ENCODE measurements at places on chromosomes 7 and 10. TPM values are rescaled to one million over a fixed set of nuclear protein-coding genes. Genes with fewer than 3 reads are reported as not detected.

GRCh38 chr7:158676171-158676840 lies 28.3 kb downstream of the NCAPG2 start:
- peaks cover 17% of the 10 kb centered on the region for H3K4me1 ChIP-seq
- H3K27me3 ChIP-seq: no peaks in the 10 kb centered on the region
- no peak for DNase-seq
- peaks cover 15% of the 10 kb centered on the region for H3K36me3 ChIP-seq

DNA sequence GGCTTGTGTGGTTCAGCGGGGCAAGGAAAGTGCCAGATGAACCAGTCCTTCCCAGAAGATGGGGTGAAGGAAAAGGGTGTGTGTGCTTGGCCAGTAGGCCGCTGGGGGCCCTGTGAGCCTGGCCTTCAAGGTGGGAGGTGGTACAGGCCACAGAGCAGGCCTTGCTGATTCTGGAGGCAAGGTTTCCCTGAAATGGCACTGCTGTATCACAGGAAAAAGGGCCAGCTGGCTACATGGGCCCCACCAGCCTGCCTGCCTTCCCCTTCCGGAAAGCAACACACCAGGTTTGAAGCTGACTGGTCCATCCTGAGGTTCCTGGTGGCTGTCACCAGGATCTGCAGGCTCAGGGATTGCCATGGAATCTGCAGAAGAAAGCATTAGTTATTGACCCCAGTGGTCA lies 12.5 kb downstream of the MMRN2 start:
- peaks cover 5% of the 10 kb centered on the region for H3K27me3 ChIP-seq
- peaks cover 6% of the 10 kb centered on the region for H3K4me1 ChIP-seq
- H3K4me3 ChIP-seq: no peak overlapping the region
- H3K36me3 ChIP-seq: peaks cover 3% of the 10 kb centered on the region
- DNase-seq: no peak
- H3K27ac ChIP-seq: no peak overlapping the region

DNA sequence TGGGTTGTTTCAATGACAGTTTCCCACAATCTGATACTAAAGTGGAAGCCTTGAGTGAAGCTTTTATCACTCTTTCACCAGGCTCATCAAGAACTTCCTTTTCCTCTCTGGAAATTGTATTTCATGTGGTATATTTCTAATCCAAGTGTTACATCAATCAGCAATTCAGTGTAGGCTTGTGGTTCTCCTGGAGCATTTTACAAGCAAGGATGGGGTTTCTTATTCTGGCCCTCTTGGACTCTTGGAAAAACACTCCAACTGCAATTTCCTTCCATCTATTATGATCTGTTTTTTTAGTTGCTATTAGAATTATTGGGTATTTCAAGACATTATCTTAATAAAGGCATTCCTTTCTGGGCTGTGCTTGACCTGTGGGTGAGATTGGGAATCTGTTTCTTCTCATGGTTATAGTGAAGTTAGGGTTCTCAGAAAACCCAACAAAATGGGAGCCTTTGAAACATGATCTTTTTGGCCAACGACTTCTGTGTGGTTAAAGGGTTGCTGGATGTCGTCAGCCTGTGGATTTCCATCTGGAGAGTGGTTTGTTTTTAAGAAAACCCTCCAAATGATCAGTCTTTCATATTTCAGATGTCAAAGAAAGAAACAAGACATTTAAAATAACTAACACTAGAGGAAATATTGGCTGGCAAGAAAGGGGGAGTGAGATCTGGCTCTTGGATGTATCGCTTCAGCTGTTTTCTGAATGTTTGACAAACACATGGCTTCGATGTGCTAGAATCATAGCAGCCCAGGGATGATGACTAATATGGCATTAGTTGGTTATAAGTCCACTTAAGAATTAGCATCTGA lies 540.2 kb downstream of the LRMDA start:
- H3K4me3 ChIP-seq: no peak overlapping the region
- no peaks in the 10 kb centered on the region for H3K4me1 ChIP-seq
- no peak for DNase-seq

GRCh38 chr10:75650648-75651047 lies 219.2 kb downstream of the LRMDA start:
- H3K36me3 ChIP-seq: no peaks in the 10 kb centered on the region
- DNase-seq: no peak
- no peaks in the 10 kb centered on the region for H3K27me3 ChIP-seq
- H3K27ac ChIP-seq: no peak overlapping the region

DNA sequence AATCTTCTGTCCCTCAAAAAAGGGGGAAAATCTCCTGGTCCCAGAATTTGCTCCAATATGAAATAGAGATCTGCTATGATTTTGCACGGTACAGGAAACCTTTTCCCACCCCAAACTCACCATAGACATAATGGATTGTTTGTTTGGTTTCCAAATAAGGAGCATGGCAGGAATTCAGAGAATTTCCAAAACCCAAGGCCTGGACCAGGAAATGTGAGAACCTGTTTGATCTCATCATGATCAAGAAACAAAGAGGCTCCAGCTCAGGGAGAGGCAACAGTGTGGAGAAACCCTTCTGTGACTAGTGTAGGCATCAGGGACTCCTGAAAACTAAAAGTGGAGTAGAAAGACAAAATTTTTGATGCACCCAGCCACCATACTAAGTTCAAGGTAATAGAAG lies 1548.1 kb upstream of the LRRTM3 start:
- H3K27ac ChIP-seq: no peak overlapping the region
- H3K4me1 ChIP-seq: no peaks in the 10 kb centered on the region
- no peaks in the 10 kb centered on the region for H3K36me3 ChIP-seq
- DNase-seq: no peak
- no peak overlapping the region for H3K4me3 ChIP-seq

DNA sequence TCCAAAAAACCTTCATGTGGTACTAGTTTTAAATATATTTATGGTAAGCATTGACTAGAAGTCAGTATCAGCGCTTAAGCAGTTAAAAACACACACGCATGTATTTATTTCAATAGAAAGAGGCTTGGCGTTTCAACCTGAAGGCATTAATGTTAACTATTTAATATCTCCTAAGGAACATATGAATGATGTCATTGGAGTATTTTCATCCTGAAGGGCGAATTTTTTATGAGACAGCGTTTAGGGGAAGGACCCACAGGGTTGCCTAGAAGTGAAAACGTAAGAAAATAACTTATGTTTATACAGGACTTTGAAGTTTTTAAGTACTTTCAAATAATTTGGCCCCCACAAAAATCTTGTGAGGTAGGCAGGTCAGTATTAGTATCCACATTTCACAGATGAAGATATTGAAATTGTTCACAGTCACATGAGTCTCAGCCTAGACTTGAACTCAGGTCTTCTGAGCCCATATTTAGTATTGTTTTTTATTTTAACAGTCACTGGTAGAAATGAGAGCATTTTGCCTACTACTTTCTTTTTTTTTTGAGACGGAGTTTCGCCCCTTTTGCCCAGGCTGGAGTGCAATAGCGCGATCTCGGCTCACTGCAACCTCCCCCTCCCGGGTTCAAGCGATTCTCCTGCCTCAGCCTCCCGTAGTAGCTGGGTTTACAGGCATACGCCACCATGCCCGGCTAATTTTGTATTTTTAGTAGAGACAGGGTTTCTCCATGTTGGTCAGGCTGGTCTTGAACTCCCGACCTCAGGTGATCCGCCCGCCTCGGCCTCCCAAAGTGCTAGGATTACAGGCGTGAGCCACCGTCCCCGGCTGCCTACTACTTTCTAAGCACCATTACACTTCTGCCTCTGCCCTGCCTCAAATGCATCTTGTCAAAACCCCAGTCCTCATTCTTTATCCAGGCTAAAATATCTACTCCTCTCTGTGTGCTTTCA lies 1.8 kb downstream of the SLK start:
- H3K36me3 ChIP-seq: peaks cover 5% of the 10 kb centered on the region
- DNase-seq: no peak
- peak overlapping the region; percentile 97 for H3K27ac ChIP-seq
- H3K4me3 ChIP-seq: peak overlapping the region; percentile 99

GRCh38 chr7:29924006-29924405 lies 65.6 kb downstream of the SCRN1 start:
- H3K4me3 ChIP-seq: no peak overlapping the region
- no peak for DNase-seq
- peaks cover 2% of the 10 kb centered on the region for H3K4me1 ChIP-seq
- no peak overlapping the region for H3K27ac ChIP-seq

DNA sequence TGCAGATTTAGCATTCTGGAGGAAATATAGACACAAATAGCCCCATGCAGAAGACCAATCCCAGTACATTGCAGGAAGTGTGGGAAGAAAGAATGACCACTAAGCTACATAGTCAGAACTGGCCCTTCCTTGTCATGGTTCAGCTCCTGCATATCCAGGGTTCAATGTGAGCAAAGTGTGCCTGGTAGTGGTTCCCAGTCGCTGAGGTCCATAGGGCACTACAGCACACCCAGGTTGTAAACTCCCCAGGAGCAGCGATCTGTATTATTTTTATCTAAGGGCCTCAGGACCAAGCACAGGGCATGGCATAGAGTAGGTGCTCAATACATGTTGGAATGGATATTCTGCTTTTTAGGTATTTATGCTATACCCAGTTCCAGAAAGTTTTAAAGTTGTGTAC lies 114.4 kb downstream of the RTKN2 start:
- H3K27me3 ChIP-seq: no peaks in the 10 kb centered on the region
- no peak overlapping the region for H3K4me3 ChIP-seq
- peaks cover 2% of the 10 kb centered on the region for H3K36me3 ChIP-seq
- DNase-seq: no peak
- no peak overlapping the region for H3K27ac ChIP-seq
- H3K4me1 ChIP-seq: peaks cover 2% of the 10 kb centered on the region

DNA sequence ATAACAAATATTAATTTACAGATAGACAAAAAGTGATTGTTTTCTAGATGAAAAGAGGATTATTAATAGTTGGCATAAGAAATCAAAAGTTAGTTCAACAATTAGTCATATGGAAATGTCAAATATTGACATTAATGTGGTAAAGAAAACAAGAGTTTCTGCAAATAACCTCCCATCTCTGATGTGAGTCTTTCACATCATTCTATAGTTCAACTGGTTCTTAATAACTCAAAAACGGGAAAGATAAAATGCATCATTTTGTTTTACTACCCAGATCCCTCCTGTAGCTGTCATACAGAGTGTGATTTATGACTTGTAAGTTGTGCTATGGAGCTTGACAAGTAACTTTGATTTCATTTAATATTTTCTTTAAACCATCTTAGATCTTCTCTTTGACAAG lies 594.8 kb downstream of the ZWINT start:
- DNase-seq: no peak
- H3K4me1 ChIP-seq: no peaks in the 10 kb centered on the region
- no peaks in the 10 kb centered on the region for H3K27me3 ChIP-seq
- no peak overlapping the region for H3K4me3 ChIP-seq
- H3K36me3 ChIP-seq: no peaks in the 10 kb centered on the region

DNA sequence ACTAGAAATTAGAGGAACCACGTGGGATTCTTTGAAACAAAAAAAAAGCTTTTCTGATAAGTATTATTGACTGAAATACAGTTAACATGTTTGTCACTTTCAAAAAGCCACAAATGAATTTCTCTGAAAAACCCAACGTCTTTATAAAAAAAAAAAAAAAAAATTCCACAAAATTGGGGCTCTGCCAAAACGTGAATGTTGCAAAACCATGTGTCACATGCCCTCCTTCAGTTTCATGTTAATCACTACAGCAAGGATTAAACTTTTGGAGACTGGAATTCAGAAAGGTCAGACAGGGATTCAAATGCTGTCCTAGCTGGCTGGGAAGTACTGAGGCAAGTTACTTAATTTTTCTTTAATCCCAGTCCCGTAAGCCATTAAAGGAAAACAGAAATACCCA lies 278.0 kb upstream of the KLF14 start:
- peaks cover 2% of the 10 kb centered on the region for H3K36me3 ChIP-seq
- H3K27me3 ChIP-seq: no peaks in the 10 kb centered on the region
- peak overlapping the region; percentile 97 for H3K27ac ChIP-seq
- peak overlapping the region; percentile 85 for H3K4me3 ChIP-seq

Gene PLAU
- total RNA-seq: not detected

Gene EN2
- total RNA-seq: not detected

Gene ADCK2
- 12.7 TPM for total RNA-seq

Gene CNPY1
- total RNA-seq: not detected
